ENCODE measurements at places on chromosomes 3 and 15.

DNA sequence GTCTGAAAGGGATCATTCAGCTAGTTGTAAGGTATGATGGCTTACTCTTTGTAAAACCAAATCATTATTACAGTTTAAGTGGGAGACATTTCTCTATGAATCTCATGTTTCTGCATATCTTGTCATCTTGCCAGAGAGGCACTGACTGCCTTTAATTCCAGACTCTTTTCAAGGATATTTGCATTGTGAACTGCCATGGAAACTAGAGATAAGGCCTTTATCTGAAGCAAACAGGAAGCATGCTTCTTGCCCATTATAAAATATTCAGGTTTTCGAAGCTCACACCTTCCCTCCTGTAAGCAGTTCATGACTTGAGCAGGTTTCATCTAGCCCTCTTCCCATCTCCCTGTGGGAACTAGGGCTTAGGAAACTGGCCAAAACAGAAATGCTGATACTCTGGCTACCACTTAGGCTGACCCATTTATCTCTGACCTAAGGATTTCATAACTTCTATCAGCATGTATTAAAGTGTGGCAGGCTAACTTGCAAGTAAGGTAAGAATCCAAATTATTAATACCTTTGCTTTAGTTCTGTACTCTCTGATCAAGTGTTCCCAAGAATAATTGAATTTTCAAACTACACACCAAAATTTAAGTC is 326.6 kb upstream of the ALCAM start:
- no peak for DNase-seq

DNA sequence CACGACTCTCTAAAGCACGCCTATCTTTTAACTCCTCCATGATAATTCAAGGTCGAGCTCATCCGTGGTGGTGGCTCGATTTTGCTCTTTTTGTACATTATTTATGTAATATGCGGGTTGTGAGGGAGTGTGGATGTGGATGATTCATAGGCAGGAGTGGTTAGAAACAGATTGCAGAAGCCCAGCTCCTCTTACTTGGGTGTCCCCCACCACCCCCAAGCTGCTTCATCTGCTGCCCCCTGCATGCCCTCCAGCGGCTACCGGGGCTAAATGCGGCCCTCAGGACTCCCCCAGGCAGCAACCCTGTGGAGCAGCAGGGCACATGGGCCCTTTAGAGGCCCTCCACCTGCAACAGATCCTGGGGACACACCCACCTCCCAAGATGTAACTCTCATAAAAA is 111.5 kb upstream of the SELENOK start:
- DNase-seq, result no peak

GRCh38 chr3:130242850-130243569 is 102.5 kb upstream of the COL6A5 start:
- no peak for DNase-seq

DNA sequence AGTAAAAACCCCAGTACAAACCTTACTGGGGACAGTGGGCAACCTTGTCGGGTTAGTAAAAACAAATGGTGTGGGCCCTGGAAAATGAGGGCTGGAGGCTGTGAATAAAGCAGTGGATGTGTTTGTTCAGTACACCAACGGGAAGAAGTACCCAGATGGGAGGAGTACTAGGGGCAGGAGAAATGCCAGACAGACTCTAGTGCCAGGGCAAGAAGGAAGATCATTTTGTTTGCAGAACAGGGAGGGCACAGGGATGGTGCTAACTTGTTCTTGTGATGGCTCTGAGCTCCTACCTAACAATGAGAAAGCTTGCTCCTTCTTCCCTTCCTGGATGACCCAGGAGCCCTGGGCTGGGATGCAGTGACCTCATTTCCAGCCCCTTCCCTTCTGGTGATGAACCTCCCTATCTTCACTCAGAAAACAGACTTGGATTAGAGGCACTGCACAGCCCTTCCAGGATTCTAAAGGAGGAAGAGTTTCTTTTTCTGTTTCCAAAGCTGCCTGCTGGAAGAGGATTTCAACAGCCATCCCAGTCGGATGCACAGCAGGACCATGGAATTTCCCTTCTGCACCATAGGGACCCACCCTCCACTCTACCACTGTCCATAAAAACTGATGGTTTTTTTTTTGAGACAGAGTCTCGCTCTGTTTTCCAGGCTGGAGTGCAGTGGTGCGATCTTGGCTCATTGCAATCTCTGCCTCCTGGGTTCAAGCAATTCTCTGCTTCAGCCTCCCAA is 6.1 kb downstream of the RASSF1 start:
- no peak for DNase-seq
